ENCODE measurements at places on chromosomes 7 and 10.

GRCh38 chr7:132117181-132117580, 459.1 kb downstream of the PLXNA4 start:
- peak; percentile 74 for DNase-seq

DNA sequence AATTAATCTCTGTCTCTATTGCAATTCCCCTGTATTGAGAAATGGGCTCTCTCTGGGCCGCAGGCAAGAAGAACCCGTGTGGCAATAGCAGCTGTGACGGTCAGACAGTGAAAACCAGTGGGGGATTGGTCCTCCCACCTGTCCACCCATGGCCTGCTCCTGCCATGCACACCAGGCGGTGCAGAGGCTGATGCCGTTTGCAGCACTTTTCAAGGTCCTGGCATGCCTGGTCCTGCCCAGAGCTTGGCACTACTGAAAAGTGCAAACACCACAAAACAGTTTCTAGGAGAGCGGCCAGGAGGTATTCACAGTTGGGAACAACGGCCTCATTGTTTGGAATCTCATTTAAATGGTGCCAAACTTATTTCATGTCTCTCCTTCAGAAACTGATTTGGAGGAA, 41.5 kb downstream of the PSPH start:
- DNase-seq = no peak

GRCh38 chr7:24313777-24314176, 29.8 kb downstream of the NPY start:
- DNase-seq = no peak

DNA sequence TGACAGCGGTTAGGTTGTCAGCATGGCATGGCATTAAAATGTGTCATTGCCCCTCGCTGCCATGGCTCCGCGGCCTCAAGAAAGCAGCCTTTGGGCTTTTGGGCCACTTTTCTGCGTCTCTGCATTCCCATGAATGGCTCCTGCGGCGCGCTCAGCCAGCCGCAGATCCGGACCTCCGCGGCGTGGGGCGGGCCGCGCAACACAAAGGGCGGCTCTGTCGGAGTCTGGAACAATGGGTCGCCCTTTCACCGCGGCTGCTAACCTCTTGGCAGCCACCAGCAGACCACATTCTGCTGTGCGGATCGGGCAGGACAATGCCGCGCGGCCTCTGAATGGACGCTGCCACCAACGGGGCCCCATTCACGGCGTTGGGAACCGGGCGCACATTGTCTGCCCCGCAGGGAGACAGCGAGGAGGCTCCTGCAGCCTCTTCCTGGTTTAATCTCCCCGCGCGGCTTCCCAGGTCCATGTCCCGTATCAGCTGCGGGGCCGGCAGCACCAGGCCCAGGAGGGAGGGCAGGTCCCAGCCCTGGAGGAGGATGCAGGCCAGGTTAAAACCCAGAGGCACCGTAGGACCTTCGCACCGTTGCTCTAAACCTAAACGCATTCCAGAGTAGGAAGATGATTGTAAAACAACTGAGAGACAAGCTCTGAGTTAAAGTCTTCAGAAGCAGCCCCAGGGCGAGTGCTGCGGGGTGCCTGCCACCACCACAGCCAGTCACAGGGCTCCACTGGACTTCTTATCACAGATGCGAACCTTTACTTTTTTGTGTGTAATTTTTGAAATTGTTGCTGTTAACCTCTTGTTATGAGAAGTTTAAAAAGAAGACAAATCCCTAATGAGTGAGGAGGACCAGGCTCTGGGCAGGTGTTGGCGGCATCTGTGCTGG, 71.6 kb downstream of the NKX6-2 start:
- peak; percentile 40 for DNase-seq

DNA sequence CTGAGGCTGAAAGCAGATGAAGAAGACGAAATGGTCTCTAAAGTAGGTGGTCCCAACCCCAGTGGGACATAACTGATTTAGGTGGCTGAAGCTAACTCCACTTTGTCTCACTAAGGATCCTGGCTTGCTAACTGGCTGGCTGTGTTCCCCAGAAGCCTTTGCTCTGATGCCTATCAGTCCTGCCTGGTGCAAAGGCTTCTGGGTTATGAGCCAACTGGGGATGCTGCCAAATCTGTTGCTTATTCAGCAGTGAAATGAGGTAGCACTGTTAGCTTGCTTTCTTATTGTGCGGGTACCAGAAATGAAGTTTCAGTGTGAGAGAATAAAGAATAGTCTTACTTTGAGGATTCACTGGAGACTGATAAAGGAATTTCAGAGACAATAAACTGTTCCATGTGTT, 18.1 kb downstream of the PRKG1 start:
- no peak for DNase-seq

GRCh38 chr7:81094952-81095351, 176.1 kb upstream of the SEMA3C start:
- DNase-seq = no peak

DNA sequence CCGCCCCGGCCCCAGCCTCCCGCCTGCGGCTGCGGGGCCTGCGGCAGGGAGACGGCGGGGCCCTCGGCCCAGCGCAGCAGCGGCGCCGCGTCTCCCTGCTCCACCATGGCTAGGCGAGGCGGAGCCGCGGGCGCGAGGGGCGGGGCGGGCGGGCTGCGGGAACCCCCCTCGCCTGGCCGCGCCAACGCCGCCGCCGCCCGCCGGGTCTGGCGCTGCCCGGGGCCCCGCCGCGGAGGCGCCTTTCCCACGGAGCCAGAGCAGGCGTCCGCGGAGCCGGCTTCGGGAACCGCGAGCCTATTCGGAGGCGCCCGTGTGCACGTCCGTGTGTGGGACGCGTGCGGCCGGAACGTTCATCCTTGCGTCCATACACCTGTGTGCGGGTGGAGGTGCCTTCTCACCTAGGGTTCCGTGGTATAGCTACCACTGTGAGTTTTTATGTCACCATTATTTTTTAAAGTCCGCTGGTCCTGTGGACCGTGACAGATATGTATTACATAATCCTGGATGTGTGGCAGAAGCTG, at the start of gene DENND11:
Gene DENND11 (minus strand): TSS at position 120 of the 521 bp plus-strand sequence. CDS start 13 bp downstream, at position 107.
- DNase-seq = peak; percentile 54

DNA sequence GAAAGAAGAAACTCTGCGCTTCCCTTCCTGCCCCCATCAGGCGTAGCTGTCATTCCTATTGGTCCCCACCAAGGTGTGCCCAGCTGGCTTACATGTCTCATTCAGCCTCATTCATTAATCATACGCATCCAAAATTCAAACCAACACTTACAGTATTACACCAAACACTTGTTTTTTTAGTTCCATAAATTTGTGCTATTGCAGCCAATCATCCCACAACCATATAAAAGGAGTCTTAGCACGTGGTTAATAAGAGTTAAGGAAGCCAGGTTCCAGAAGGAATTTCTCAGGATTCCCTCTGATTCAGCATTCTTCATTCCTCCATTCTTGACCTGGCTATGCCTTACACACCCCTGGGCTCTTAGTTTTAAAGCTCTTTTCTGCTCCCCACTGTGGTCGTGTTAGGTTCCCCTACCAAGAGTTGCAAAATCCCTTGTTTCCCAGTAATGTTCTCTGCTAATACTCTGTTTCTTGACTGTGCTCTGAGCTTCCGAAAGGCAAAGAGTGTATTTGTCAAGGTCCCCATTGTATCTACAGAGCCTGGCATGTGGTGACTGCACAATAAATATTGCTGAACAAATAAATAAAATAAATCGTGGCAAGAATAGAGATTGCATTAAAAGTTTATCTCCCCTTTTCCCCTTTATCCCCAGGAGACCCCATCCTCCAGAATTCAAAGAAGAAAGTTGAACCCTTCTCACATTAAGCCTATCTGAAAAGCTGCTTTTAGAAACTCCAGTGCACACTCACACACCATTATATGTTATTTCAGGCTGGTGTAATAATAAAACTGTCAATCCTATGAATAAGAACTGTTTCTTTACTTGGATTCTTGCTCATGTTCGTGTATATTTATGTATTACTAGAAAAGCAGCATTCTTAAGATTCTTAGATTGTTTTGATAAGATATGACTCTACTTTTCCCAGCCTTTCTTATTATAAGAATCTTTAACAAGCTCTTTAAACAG, 514.4 kb downstream of the INHBA start:
- peak; percentile 93 for DNase-seq

DNA sequence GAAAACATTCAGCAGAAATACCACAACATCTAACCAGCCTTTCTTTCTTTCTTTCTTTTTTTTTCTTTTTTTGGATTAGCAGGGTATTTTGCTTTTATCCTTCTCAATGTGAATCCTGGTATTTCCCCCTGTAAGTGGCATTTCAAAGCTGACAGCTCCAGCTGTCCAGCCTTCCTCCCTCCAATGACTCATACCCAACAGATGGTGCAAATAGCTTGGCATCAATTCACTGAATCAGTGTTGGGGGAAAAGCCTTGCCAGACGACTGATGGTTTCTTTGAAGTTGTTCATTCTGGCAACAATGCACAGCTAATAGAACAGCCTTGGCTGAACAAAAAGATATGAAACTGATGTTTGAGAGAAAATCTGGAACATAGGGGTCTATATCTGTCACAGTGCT, 316.8 kb upstream of the STEAP1 start:
- DNase-seq = peak; percentile 38

GRCh38 chr7:20661884-20662283, 46.4 kb downstream of the ABCB5 start:
- DNase-seq = no peak

- DNase-seq = no peak
Measured at GRCh38 chr7:22275661-22276060, 81.3 kb downstream of the RAPGEF5 start.

DNA sequence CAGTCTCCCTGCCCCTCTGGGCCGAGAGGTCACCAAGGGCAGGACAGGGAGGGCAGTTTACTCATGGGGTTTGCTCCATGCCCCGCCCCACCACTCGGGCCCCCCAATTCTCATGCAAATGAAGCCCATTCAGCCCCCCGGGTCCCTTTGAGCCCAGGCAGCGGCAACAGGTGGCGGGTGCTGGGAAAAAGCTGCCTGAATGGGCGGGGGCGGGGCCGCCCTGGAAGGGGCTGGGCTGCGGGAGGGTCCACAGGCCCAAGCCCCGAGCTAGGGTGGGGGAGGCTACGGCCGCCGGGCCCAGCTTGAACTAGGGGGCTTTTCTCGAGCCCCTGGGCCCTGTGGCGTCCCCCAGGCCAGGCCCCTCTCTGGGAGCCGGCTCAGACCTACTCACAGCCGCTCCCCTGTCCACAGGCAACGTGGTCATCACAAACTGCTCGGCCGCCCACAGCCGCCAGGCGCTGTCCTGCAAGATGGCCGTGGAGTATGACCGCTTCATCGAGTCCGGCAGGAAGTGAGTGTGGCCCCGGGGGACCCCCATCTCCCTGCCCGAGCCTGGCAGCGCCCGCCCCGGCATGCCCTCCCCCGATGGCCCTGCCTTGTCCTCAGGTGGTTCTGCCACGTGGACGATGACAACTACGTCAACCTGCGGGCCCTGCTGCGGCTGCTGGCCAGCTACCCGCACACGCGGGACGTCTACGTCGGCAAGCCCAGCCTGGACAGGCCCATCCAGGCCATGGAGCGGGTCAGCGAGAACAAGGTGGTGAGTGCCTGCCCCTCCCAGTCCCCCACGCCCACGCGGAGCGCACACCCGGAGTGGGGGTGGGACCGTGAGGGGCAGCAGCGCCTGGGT, 5.5 kb downstream of the LFNG start:
- no peak for DNase-seq

DNA sequence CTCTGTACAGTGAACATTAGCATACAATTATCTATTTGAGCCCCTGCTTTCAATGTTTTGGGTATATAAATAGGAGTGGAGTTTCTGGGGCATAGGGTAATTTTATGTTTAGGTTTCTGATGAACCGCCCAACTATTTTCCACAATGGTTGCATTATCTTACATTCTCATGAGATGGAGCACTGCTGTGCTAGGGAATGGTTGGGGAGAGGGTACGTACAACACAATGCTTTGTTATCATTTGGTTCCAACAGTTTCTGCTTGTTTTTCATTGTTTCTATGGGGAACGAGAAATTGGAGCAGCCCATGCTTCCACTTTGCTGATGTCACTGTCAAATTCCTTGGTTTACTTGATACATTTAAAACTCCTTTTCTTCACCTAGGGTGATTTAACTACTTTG, 1115.3 kb downstream of the REEP3 start:
- DNase-seq = no peak

DNA sequence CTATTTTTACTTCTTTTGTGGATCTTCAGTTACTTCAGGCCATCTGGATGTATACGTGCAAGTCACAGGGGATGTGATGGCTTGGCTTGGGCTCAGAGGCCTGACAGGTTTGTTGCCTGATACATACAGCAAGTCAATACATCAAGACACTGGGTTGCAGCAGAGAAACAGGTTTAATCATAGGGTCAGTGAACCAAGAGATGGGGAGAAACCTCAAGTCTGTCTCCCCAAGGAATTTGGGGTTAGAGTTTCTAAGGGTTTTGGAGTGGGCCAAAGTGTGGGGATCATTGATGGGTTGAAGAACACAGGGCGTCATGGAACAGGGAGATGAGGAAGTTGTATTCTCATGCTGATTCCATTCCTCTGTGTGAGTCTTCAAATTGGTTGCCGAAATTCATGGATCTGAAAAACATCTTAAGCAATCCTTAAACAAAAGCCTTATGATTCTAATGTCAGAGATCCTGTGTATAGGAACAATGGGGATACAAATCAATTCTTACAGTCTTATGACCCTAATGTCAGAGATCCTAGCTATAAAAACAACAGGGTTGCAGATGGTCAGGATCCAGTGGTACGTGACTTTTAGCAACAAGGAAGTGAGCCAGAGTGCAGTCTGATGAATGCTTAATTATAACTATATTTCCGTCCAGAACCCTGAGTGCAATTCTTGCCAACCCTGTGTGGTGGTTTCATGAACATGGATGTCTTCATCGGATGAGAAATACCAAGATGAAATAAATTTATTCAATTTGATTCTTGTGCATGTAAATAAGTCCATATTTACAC, 18.9 kb downstream of the OTUD1 start:
- no peak for DNase-seq

DNA sequence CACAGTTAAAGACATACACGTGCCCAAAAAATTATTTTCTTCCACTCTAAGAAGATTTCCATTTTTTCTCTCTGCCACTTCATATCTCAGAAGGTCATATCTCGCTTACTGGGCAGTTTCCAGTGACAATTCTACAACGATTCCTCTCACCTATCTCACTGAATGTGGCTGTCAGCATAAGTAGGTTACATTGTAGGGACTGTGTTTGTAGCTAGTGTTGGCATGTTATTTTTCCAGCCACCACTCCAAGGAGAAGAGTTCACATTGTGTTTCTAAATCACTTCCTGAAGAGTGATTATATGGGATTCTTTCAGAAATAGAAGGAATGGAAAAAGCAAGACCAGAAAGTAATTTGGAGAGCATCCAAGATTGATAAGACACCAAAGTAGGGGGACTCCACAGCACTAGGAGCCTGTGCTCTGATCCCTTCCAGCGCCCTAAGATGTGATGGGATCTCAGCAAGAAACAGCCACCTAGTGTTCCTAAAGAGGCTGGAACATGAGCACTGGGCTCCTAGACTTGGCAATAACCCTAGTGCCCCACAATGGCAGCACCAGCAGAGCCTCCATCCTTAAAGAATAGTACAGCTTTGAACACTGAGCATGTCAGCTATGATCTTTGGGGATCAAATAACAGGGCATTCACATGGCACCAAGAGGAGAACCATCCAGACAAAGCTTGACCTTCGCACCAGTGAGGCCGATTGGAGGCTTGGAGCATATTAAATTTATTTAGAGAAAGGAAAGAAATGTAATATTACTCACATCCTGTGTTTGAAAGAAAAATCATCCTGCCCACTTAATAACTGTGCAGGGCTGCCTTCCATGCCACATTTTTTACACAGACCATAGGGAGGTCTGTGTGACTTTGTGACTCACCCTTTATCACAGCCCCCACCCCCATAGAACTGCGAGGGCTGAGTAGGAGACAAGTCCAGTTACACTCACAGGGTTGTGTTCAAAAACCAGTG, 51.8 kb downstream of the CAV1 start:
- peak; percentile 99 for DNase-seq
